Stimulated activated CD4-positive, alpha-beta T cell treated with anti-CD3 and anti-CD28 coated beads, Interleukin-4, amount 100 ng/mL, for 4 hours (primary cell): ENCODE measurements at places on chromosomes 7 and 10.

GRCh38 chr10:82880776-82881290 is 1005.8 kb downstream of the NRG3 start:
- DNase-seq = no peak

GRCh38 chr10:48497780-48498770 is 106.8 kb downstream of the ARHGAP22 start:
- no peak for DNase-seq

- DNase-seq = no peak
Measured at GRCh38 chr10:103711351-103711994, 143.9 kb downstream of the SH3PXD2A start.

GRCh38 chr10:29112827-29113615 is 175.8 kb upstream of the LYZL1 start:
- DNase-seq = no peak

- no peak for DNase-seq
Measured at GRCh38 chr7:25852211-25852938, 299.6 kb upstream of the NFE2L3 start.

GRCh38 chr10:132890301-132890700 is 52.1 kb downstream of the CFAP46 start:
- DNase-seq = no peak

- DNase-seq = peak; percentile 46
Measured at GRCh38 chr10:70461397-70462348, 16.9 kb upstream of the PALD1 start.

DNA sequence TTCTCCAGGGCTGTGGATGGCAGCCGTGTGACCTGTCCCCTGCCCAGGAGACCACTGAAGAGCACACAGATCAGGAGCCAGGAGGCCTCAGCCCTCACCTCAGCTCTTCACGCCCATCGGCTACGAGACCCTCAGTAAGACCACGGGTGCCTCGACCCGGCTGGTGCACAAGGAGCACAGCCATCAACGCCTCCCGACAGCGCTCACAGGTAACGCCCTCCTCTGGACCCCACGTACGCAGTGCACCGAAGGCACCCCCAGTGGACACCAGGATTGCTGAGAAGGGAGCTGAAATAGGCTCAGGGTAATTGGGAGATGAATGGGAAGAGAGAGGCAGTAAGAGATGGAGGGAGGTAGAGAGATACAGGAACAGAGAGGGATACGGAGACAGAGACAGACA is 291.3 kb downstream of the WDR37 start:
- DNase-seq = no peak

GRCh38 chr7:13981070-13981469 is 8.4 kb downstream of the ETV1 start:
- no peak for DNase-seq

DNA sequence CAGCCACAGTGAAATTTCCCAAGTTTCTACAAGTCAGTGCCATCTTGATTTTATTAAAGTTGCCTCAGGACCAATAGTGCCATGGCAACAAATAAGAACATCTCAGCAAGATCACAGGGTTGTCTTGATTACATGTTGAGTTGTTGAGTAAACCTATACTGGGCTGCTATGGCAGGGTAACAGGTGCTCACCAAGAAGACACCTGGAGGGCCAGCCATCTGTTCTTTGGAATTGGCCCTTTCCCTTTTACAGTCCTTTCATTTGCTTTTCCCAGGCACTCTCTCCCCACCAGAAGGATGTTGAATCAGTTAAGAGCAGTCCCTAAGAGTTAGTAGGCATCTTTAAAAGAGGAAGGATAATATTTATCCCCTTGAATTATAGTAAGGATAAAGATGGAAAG is 582.0 kb downstream of the TNS3 start:
- DNase-seq = no peak

DNA sequence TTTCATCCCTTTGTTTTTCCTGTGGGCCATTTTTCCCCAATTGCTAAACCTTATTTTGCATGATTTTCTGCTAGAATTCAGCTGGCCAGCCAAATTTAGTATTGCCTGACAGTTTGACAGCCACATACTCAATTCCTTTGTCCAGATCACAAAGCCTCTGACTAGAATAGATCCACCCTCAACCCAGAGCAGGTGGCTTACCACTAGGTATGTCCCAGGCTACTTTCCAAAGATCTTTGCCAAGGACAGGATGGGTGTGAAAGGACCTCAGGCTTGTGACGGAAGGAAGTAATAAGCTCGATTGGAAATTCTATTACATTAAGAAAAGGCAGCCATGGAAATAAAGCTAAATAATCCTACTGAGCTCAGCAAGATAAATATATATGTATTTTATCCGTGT is 50.6 kb upstream of the AGK start:
- DNase-seq = no peak

DNA sequence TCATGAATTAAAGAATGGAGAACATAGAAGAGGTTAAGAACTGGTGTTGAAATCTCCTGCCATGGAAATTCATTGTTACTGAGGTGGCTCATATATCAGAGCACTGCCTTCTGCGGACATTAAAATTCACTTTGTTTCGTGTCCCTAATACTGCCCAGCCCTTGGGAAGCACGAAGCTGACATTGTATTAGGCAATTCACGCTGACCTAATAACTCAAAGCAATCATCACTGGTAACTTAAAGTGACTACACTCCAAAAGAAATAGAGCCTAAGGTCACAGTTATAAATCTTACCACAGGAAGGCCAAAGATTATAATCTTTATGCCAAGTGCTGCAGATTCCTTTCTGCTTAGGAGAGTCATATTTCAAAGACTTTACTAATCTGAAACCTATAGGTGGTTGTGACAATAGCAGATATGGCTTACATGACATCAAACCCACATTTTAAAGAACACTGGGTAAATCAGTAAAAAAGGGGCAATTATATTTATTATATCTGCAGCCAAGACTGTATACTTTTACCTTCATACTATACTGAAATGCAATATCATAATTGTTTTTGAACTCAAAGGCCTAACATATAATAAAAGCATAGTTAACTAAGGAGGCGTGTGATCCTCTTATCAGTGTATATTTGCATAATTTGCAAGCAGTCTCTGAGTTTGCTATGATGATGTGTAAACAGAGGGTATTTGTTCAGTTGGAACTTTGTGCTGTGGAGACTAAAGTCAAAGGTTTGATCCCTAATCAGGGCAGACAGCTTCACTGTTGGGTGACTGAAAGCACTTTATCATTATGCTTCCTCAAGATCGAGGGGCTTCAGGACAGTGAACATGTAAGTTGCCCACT is 51.9 kb upstream of the CAPZA2 start:
- no peak for DNase-seq

GRCh38 chr10:55410415-55410885 is 609.4 kb upstream of the PCDH15 start:
- DNase-seq = no peak

- DNase-seq = no peak
Measured at GRCh38 chr7:50712252-50713122, 70.2 kb downstream of the GRB10 start.

- DNase-seq = no peak
Measured at GRCh38 chr7:77653572-77653971, 42.7 kb upstream of the RSBN1L start.

DNA sequence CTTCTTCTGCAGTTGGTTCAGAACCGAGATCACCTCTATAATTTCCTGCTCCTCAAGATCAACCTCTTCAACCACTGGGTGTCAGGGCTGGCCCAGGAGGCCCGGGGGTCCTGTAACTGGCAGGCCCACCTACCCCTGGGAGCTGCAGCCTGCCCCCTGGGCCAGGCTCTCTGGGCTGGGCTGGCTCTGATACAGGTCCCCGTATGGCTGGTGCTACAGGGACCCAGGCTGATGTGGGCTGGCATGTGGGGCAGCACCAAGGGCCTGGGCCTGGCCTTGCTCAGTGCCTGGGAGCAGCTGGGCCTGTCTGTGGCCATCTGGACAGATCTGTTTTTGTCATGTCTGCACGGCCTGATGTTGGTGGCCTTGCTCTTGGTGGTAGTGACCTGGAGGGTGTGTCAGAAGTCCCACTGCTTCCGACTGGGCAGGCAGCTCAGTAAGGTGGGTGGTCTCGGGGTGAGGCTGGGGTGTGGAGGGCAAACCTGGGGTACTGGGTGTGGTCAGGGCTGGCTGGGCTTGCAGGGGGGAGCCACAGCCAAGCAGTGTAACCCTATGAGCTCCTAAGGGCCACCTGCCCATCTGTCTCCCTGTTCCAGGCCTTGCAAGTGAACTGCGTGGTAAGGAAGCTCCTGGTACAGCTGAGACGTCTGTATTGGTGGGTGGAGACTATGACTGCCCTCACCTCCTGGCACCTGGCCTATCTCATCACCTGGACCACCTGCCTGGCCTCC is 4.2 kb downstream of the TMEM270 start:
- no peak for DNase-seq

DNA sequence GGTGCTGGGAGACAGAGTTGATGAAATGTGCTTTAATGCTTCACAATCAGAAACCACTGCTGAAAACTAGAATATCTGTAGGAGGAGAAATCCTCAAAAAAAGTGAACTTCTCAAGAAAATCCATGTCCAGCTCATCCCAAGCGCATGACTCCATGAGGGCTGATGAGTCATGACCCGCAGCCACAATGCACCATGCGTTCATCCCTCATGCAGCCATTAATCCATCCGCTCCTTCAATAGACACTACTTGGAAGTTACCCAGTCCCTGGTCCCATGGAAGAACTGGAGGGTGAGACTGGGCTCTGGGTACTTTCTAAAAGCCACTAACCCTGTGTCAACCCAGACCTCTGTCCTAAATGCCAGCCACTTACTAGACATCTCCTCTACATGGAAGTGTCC is 24.4 kb downstream of the TMEM273 start:
- DNase-seq = no peak

DNA sequence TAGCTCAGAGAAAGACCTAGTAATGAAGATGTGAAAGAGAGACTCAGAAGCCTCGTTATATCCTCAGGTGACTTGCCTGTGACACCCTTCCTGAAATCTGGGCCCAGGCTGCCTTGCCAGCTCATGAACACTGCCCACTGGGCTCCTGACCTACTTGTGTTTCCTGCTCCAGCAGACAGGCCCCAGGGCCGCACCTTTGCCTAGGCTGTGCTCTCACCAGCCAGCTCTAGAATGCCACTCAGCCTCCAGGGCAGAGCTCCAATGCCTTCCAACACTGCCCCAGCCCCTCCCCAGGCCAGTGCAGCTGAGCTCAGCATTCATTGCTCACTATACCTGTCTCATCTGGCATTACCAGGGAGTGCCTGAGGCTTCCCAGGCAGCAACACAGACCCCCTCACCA is 94.3 kb downstream of the DLG5 start:
- no peak for DNase-seq

DNA sequence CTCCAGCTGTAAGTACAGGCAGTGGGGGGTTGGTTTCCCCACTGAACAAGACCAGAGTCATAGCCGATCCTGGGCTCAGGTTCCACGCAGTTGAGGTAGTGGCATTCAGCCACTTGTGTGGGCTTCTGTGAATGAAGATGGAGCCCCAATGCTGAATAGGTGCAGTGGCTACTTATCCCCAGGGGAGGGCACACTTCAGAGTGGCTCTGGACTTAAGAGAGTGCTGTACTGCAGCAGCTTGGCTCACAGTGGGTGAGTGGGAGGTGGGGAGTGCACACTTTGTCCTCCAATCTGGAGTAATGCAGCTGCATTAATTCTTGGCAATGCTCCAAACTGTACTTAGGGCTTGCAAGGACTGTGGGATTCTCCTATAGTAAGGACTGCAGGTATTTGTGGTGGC is 81.9 kb downstream of the BUB3 start:
- no peak for DNase-seq

DNA sequence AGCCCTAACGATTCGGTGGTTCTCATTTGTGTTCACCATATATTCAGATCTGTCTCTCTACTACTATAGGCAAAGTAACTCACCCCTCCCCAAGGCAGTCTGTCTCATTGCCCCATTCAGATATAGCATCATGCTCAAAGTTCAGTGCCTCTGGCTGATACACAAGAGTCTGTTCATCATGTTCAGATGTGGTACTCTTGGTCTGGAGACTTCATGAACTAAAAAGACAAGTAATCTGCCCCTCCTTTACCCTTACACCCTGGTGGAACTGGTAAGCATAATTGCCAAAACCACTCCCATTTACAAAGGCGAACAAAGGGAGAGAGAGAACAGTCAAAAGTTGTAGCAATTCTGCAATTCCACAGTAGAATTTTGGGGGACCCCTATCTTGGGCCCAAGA is 29.9 kb downstream of the UMAD1 start:
- DNase-seq = no peak

DNA sequence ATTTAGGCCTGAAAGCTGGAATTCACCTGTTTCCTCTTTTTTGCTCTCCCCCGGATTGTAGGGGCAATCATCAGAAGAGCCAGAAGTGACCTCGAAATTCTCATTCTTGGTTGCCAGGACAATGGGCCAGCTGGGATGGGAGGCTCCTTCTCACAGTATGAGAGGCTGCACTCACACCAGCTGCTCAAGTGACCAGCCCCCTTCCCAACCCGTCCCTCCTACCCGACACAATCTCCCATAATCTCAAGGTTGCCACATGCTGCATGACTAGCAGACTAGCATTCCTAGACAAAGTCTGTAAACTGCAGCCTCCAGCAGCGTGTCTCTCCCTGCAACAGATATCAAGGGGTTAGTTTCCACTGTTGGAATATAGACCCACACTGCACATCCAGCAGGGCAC is 110.3 kb downstream of the C1GALT1 start:
- DNase-seq = no peak

DNA sequence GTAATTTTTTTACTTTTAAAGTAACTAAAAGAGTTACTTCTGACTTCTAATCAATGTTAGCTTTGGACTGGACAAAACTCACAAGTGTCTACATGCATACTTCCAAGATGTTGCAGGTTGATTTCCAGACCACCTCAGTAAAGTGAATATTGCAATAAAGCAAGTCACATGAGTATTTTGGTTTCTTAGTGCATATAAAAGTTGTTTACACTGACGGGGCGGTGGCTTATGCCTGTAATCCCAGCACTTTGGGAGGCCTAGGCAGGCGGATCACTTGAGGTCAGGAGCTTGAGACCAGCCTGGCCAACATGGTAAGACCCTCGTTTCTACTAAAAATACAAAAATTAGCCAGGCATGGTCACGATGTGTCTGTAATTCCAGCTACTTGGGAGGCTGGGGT is 40.8 kb downstream of the PANK1 start:
- DNase-seq = no peak

DNA sequence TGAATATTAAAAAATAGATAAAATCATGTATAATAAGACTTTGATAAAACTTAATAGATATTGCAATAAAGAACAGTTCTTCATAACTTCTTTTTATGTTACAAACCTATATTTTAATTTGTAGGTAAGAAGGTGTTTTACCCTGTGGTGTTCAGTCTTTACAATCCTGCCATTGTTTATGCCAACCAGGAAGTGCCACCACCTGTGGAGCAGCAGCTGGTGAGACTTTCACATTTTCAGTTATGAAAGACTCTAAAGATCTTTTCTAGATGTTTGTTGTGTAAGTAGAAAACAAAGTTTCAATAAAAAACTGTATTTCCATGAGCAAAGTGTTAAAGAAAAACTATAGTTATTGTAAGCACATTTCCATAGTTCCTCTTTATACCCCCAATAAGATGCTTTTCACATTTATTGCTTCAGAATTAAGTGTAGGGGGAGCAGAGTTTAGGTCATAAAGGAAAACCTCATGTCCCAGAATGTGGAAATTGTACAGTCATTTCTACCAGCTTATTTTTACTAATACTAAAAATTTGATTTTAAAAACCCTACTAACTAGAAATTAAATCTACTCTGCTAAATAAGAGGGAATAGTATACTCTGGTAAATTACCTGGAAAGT is 28.7 kb downstream of the CSGALNACT2 start:
- no peak for DNase-seq

- no peak for DNase-seq
Measured at GRCh38 chr10:14566498-14566897, 208.2 kb downstream of the FAM107B start.
